ENCODE measurements at places on chromosomes 13 and 19. TPM values are rescaled to one million over a fixed set of nuclear protein-coding genes. Genes with fewer than 3 reads are reported as not detected.

The LILRB5 gene
- not detected for polyA plus RNA-seq

The DIAPH3 gene
- 1.9 TPM for polyA plus RNA-seq

The ERFL gene
- polyA plus RNA-seq: 0.31 TPM

The PLPP2 gene
- polyA plus RNA-seq: 2.8 TPM

The ZNF675 gene
- 50.9 TPM for polyA plus RNA-seq

The ARRDC5 gene
- polyA plus RNA-seq: not detected

The ZNF429 gene
- 54.1 TPM for polyA plus RNA-seq

The ZNF579 gene
- 7.4 TPM for polyA plus RNA-seq

The TUBB4A gene
- polyA plus RNA-seq: 17.8 TPM

The XAB2 gene
- 19.6 TPM for polyA plus RNA-seq

The OR10H1 gene
- not detected for polyA plus RNA-seq

The LGALS14 gene
- 4.4 TPM for polyA plus RNA-seq

The LRRC63 gene
- polyA plus RNA-seq: not detected

The CADM4 gene
- 220 TPM for polyA plus RNA-seq

The PTH2 gene
- not detected for polyA plus RNA-seq

The C13orf42 gene
- not detected for polyA plus RNA-seq

The GNA15 gene
- not detected for polyA plus RNA-seq
